ENCODE measurements at places on chromosomes 1 and 21. TPM values are rescaled to one million over a fixed set of nuclear protein-coding genes. Genes with fewer than 3 reads are reported as not detected.

The CFHR5 gene
- total RNA-seq: not detected

The PLA2G2A gene
- total RNA-seq: not detected

The EPS15 gene
- 57.0 TPM for total RNA-seq

The SORT1 gene
- total RNA-seq: 0.33 TPM

The TMEM125 gene
- 0.21 TPM for total RNA-seq

The AMY1A gene
- total RNA-seq: not detected

The WNT9A gene
- not detected for total RNA-seq

The OR2L13 gene
- total RNA-seq: not detected

The KANK4 gene
- total RNA-seq: not detected

The TSHB gene
- not detected for total RNA-seq

The RCC2 gene
- 130 TPM for total RNA-seq

The DMRTA2 gene
- 0.07 TPM for total RNA-seq

The C1orf232 gene
- total RNA-seq: not detected

- no peak overlapping the region for H3K27ac ChIP-seq
- peaks cover 25% of the 10 kb centered on the region for H3K27me3 ChIP-seq
- no peak for DNase-seq
- no peak overlapping the region for H3K4me3 ChIP-seq
These were observed 55.0 kb downstream of the HUNK start for GRCh38 chr21:31927689-31928353.

DNA sequence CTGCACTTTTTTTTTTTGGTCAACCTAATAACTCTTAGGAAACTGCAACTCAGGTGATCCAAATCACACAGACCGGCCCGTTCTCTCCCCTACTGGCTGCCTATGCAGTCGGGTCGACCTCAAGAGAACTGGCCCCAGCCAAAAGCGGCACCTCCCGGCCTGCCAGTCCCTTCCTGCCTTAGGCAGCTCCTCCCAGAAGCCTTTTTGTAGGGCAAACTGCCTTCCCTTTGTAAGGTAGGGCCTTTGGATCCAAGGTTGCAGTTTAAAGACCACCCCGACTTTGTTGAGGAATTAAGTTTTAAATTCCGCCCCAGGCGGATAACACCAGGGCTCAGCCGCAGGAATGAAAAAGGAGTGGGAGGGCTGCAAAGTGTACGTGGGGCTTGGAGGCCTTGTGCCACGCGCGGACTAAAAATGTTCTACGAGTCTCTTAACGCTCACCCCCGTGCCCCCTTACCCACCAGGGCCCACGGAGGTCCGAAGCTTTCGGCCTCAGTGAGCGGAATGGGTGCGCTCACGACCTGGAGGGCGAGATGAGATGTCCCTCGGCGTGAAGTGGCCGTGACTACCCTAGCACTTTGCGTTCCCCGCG, 642 bp upstream of the ST3GAL3 start:
- H3K27me3 ChIP-seq: no peaks in the 10 kb centered on the region
- peak; percentile 35 for DNase-seq
- H3K4me1 ChIP-seq: peaks cover 30% of the 10 kb centered on the region
- peak overlapping the region; percentile 53 for H3K27ac ChIP-seq
- H3K36me3 ChIP-seq: peaks cover 16% of the 10 kb centered on the region

DNA sequence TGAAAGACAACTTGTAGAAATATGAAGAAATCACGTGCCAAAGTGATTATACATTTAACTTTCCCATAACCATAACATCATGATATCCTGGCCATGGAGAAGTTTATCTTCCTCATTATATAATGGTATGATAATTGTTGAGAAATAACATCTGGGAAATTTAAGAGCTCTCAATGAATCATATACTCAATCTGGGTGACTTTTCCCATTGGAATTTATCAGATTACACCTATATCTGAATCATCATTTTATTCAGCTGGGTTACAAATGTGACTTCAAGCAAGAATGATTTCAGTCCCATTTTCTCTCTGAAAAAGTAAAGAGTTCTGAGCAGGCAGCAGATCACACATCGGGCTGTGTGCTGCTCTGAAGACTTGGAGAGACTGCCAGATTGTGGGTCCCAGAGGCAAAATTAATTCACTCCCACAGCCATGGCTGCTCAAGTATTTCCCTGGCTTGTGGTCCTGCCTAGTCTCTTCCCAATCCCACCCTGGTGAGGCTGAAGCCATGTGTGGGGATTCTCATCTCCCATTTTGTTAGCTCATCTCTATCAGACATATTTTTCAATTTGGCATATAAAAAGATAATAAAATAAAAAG, 278.0 kb downstream of the MRPL39 start:
- DNase-seq: no peak
- no peaks in the 10 kb centered on the region for H3K36me3 ChIP-seq
- no peak overlapping the region for H3K4me3 ChIP-seq
- no peak overlapping the region for H3K27ac ChIP-seq
- H3K27me3 ChIP-seq: peaks cover 3% of the 10 kb centered on the region

DNA sequence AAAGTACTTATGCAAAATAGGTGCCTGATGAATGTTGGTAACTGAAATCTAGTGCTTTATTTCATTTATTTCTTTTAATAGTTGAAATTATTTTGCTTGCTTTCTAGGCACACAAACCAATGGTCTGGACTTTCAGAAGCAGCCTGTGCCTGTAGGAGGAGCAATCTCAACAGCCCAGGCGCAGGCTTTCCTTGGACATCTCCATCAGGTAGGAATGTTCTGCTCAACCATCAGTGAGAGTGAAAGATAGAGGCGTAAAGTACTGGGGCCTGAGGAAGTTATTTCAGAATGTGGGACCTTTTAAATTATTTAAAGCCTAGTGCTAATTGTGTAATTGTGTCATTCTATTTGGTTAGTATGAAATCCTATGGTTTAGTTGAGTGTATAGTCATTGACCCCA, 144.7 kb downstream of the POU2F1 start:
- no peaks in the 10 kb centered on the region for H3K4me1 ChIP-seq
- no peak overlapping the region for H3K4me3 ChIP-seq
- H3K36me3 ChIP-seq: peaks cover 6% of the 10 kb centered on the region
- DNase-seq: no peak

GRCh38 chr21:43020177-43020576, 45.8 kb downstream of the PKNOX1 start:
- no peak for DNase-seq
- no peaks in the 10 kb centered on the region for H3K4me1 ChIP-seq
- H3K27me3 ChIP-seq: no peaks in the 10 kb centered on the region

GRCh38 chr1:8742022-8742924, 75.2 kb downstream of the RERE start:
- H3K36me3 ChIP-seq: peaks cover 10% of the 10 kb centered on the region
- no peak overlapping the region for H3K27ac ChIP-seq
- no peak for DNase-seq
- peaks cover 20% of the 10 kb centered on the region for H3K4me1 ChIP-seq
- H3K4me3 ChIP-seq: no peak overlapping the region

DNA sequence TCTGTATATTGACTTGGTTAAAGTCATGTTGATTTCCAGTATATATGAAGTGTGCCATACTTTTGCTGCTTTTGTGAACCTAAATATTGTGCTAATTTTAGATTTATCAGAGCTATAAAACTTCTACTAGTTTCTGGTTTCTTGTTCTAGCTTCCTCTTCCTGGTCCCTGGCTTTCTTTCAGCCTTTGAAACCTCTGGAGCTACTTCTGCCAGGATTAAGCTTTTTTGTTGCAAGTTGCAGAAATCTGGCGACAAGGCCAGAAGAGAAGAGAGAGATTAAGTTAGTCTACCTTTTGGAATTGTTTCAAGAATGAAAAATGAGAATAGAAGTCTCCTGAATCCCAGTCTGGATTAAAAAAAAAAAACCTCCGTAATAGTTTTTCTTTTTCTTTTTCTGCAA, 13.5 kb downstream of the RNF2 start:
- H3K36me3 ChIP-seq: peaks cover 8% of the 10 kb centered on the region
- H3K4me3 ChIP-seq: no peak overlapping the region
- peaks cover 55% of the 10 kb centered on the region for H3K4me1 ChIP-seq
- no peaks in the 10 kb centered on the region for H3K27me3 ChIP-seq
- DNase-seq: no peak

DNA sequence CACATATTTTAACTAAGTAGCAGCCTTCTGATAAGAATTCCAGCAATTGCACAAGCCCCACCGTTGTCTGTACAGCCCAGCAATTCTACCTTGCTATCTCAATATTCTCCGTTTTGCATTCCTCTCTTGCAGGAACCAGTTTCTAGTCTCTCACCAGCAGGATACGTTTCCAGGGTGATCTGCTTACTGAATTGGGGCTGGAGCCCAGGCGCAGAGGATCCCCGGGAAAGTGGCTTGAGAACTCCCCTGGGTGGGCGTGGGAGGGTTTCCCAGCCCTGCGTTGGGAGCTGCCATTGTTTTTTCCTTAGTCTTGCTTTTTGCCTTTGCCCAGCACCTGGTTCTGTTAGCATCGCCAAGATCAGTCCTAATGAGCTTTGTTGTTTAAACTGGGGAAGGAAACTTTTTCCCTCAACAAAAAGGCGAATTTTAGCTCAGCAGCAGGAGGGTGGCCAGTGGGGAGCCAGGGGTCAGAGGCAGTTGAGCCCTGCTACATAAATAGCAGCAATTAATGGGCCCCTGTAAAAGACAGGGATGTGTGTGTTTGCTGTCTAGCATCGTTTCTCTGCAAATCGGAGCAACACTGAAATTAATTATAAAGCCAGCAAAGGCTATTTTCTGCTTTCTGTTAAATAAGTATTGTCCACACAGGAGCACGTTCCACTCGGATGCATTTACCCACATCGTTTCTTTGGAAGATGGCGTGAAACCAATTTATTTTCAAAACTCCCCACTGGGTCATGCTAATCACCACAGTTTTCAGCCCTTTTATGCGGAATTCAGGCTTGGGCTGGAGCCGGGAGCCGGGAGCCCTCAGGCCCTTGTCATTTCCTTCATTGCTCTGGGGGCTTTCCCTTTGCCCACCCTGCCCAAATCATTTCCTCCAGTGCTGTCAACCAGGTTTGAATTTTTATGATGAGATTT, 36.6 kb downstream of the HUNK start:
- DNase-seq: no peak
- no peaks in the 10 kb centered on the region for H3K4me1 ChIP-seq
- no peak overlapping the region for H3K4me3 ChIP-seq
- peaks cover 41% of the 10 kb centered on the region for H3K27me3 ChIP-seq
- H3K27ac ChIP-seq: no peak overlapping the region
- H3K36me3 ChIP-seq: no peaks in the 10 kb centered on the region

DNA sequence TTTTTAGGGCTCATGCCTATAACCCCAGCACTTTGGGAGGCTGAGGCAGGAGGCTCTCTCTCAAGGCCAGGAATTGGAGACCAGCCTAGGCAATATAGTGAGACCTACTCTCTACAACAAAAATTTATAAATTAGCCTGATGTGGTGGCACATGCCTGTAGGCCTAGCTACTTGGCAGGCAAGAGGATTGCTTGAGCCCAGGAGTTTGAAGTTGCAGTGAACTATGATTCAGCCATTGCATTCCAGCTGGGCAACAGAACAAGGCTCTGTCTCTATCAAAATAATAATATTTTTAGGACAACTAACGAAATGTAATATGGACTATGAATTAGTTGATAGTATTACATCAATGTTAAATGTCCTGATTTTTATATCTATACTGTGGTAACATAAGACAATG, 68.8 kb upstream of the ARID1A start:
- H3K4me1 ChIP-seq: peaks cover under 1% of the 10 kb centered on the region
- no peak for DNase-seq
- H3K4me3 ChIP-seq: no peak overlapping the region
- no peak overlapping the region for H3K27ac ChIP-seq

DNA sequence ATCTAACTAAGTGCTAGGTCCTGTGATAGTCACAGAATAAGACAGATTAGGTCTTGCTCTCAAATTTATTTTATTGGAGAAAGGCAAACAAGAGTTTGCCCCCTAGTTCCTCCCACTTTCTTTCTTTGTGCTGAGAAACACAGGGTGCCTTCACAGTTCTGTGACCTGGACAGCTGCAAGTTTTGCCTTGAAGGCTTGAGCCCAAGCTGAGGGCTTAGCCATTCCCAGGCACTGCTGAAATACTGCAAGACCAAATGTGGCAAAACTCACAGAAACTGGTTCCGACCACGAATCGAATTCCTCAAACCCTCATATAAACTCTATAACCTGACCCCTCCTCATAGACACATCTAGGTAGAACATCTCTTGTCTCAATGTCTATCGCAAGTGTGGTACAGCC, 227.9 kb downstream of the RERE start:
- H3K27me3 ChIP-seq: no peaks in the 10 kb centered on the region
- no peak for DNase-seq
- peaks cover 34% of the 10 kb centered on the region for H3K4me1 ChIP-seq

DNA sequence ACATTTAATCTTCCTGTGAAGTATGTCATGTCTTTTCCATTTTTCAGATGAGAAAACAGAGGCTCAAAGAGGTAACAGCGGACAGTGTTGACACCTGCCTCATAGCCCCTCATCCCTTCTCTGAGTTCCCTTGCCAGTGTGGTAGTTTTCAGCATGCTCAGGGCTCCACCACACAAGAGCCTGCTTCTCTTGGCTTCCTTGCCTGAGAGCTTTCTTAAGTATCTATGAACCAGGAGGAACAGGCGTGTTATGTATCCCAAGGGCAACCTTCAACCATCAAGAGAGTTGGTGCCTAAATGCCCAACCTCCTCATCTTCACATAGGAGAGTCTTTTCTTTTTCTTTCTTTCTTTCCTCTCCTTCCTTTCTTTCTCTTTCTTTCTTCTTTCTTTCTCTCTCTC, 5.9 kb upstream of the PAFAH2 start:
- no peak overlapping the region for H3K27ac ChIP-seq
- no peaks in the 10 kb centered on the region for H3K27me3 ChIP-seq
- peaks cover 1% of the 10 kb centered on the region for H3K4me1 ChIP-seq
- DNase-seq: no peak

DNA sequence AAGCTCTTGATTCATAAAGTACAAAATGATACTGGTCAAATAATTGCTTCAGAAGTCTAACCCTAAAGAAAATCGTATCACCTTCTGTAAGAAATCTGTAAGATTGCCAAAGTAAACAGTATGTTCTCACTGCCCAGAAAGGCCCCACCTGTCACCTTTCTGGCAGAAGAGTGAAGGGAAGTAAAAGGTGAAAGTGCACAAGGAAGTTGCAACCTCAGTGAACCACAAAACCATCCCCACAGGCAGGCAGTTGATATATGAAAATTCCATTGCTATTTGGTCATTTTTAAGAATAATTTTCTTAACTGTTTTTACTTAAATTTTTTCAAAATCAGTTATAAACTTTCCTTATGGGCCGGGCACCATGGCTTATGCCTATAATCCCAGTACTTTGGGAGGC, 48.5 kb upstream of the FBXO28 start:
- H3K36me3 ChIP-seq: no peaks in the 10 kb centered on the region
- peaks cover 14% of the 10 kb centered on the region for H3K4me1 ChIP-seq
- H3K27me3 ChIP-seq: no peaks in the 10 kb centered on the region
- peak; percentile 10 for DNase-seq
- H3K27ac ChIP-seq: no peak overlapping the region

- H3K36me3 ChIP-seq: peaks cover 10% of the 10 kb centered on the region
- peak within 1 kb of the TSS; percentile 97 for H3K27ac ChIP-seq
- DNase-seq: peak; percentile 80
- no peaks in the 10 kb centered on the region for H3K27me3 ChIP-seq
- peak within 1 kb of the TSS; percentile 96 for H3K4me3 ChIP-seq
These were observed at the start of gene ITGB2 for GRCh38 chr21:44920694-44921604. Gene ITGB2, minus strand, starts transcription at chr21:44920899. Its CDS starts 10,117 bp downstream, at chr21:44910782.

GRCh38 chr1:201877877-201878401, 10.8 kb upstream of the SHISA4 start:
- peak overlapping the region; percentile 18 for H3K27ac ChIP-seq
- peak; percentile 57 for DNase-seq
- peaks cover 17% of the 10 kb centered on the region for H3K36me3 ChIP-seq
- no peaks in the 10 kb centered on the region for H3K27me3 ChIP-seq
- H3K4me3 ChIP-seq: no peak overlapping the region

- no peak overlapping the region for H3K4me3 ChIP-seq
- no peak overlapping the region for H3K27ac ChIP-seq
- H3K36me3 ChIP-seq: no peaks in the 10 kb centered on the region
- no peak for DNase-seq
- H3K4me1 ChIP-seq: no peaks in the 10 kb centered on the region
These were observed 1.2 kb upstream of the EXTL1 start for GRCh38 chr1:26020330-26020768.
